Cortex of kidney (tissue), 1 donor: ENCODE measurements at places on chromosomes 7 and 10.
A peak's percentile ranks its signal among the peaks of the same experiment; 100 is the strongest.

- no peak for DNase-seq
Measured at GRCh38 chr7:106326594-106327537, 42.1 kb upstream of the NAMPT start.

DNA sequence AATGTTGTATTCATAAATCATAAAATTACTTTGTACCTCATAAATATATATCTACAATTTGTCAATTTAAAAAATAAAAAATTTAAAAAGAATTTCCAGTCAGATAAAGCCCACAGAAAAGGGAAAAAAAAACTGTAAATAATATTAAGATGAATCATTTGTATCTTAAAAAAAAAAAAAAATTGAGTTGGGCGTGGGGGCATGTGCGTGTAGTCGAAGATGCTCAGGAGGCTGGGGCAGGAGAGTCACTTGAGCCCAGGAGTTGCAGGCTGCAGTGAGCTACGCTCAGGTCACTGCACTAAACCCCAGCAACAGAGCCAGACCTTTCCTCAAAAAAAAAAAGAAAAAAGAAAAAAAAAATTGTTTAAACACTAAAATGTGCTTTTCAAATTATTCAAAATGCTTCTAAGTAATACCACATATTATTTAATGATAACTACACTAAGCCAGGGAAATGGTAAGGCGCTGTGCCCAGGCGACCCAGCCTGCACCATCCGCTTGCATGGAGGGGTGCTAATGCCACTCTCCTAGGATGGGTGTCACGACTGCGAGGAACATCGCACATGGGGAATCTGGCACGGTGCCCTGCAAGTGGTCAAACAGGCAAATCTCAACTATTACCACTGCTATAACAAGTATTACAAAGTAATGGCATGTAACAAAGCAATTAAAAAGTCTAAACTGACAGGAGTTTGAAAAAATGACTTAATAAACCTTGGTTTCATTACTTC lies 15.4 kb downstream of the GLUD1 start:
- no peak for DNase-seq

GRCh38 chr7:65390588-65390987 lies 16.9 kb downstream of the ZNF92 start:
- DNase-seq: no peak

DNA sequence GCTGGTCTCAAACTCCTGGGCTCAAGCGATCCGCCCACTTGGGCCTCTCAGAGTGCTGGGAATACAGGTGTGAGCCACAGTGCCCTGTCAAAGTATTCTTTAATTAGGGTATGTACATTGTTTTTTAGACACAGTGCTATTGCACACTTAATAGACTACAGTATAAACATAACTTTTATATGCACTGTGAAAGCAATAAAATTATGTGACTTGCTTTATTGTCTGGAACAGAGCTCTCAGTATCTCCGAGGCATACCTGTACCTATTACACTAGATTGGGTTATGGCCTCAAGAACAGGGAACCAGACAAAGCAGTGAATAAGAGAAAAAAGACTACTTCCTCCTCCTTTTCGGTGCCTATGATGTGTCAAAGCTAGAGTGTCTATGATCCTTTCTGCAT lies 13.1 kb downstream of the ATOH7 start:
- no peak for DNase-seq

DNA sequence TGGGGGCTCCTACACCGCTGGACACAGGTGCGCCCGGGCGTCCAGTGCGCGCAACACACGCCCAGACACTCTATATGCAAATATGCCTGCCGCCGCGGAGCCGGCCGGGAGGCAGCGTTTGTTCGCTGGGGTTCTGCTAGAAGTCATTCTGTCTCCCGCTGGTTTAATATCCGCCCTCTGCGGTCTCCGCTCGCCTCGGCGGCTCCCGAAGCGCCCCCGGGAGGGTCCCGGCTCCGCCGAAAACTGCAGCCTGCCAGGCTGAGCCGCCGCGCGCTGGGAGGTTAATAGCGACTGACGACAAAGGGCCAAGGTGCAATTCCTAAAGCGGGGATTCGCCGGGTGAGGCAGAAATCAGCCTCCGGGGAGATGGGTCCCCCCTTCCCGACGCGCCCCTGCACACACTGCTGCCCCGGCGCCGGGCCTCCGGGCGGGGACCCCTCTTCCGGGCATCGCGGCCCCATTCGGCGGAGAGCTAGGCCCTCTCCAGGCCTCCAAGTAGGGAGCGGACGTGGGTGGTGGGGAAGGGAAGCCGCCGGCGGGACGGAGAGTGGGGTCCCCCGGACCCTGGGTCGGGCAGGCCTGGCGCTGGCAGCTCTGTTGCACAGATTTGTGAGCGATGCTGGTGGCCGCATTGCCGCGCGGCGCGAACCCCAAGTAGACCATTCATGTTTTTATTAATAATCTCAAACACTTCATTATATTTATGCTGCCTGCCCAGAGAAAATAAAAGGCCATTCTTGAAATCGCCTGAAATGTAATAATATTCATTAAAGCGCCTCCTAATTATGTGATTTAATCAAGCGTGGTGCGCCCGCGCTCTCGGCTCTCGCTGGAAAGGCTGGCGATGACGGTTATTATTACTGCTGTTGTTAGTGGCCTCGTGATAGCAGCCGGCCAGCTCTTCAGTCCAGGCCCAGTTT lies 9.1 kb downstream of the EN2 start:
- no peak for DNase-seq

DNA sequence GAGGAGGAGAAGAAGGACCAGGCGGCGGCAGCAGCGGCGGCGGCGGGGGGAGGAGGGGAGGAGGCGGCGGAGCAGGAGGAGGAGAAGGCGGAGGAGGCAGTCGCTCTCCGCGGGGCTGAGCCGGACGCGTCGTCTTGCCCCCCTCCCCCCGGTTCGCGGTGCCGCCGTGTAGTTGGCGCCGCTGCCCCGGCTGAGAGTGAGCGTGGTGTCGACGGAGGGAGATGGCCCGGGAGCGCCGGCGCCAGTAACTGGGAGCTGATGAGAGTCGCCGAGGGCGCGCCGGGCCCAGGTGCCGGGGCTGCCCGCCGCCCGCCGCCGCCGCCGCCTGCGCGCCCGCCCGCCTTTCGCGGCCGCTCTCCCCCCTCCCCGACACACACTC lies 257 bp downstream of the WAC start:
- no peak for DNase-seq

- no peak for DNase-seq
Measured at GRCh38 chr10:11351801-11352200, 259.6 kb downstream of the USP6NL start.

DNA sequence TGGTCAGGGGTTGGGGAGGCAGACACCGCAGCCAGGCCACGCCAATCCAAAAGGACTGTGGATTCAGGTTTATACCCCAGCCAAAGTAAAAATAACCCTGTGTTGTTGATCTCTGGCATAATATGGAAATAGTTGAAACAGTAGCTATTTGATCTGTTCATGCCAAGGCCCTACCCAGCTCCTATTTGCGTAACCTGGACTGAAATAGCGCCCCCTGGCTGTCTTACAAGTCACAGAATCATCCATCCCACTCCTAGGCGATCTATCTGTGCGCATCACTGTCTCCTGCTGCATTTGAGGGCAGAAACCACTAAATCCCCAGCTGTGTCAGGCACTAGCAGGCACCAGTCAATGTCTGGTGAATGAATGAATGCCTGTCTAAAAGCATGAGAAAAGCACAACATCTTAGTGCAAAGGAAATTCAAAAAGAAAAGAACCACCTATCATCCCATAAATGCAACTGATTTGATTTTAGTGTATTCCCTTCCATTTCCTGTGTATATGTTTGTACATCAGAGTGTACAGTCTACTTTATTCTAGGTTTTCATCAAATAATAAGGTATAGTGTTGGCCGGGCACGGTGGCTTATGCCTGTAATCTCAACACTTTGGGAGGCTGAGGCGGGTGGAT lies 160.0 kb downstream of the SLIT1 start:
- DNase-seq: no peak

GRCh38 chr7:119572541-119572940 lies 700.4 kb upstream of the KCND2 start:
- no peak for DNase-seq

GRCh38 chr10:29585488-29585976 lies 49.2 kb downstream of the SVIL start:
- no peak for DNase-seq

- no peak for DNase-seq
Measured at GRCh38 chr7:16940776-16941175, 59.0 kb upstream of the AGR3 start.

DNA sequence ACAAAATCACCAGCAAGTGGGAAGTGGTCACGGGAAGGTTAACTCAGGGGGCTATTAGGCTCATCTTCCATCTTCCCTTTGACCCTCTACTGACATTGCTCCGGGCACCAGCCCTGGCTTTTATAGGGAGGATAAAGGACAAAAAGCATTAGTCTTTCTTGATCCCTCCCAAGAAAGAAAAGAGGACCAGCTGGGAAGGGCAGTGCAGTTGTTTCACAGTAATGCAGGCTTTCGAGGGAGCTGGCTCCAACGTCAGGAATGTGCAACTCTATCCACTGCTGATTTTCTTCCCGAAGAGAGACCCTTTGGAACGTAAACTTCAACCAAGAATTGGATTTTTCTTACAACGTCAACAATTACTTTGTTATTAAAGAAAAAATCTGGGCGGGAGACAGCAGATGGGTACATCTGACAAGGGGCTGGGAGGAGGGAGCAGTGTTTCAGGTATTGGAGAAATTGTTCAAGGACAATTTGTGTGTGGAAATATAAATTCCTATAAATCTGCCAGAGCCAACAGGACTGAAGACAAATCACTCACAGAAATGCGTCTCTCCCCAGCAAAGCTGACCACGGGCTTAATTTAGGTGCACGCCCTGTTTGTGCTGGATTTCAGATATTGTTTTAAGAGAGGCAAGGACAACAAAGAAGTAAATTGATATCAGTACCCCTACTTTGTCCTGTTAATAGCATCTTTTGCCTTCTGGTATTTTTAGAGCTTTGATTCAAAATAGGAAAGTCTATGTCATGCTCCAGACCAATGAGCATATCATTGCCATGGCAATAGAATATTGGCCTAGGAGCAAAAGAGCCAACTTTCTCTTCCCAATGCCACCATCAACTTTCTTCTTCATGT lies 23.4 kb upstream of the ARID5B start:
- DNase-seq: no peak

- DNase-seq: peak; percentile 22
Measured at GRCh38 chr7:35799846-35800717, 775 bp upstream of the SEPTIN7 start.

DNA sequence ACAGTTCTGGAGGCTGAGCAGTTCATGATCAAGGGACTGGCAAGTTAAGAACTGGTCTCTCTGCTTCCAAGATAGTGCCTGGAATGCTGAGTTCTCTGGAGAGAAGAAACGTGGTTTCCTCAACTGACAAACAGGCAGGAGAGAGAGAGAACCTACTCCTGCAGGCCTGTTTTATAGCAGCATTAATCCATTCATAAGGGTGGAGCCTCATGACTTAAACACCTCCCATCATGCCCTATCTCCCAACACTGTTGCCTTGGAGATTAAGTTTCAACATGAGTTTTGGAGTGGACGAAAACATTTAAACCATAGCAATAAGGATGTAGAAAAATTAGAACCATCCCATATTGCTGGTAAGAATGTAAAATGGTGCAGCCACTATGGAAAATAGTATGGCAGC lies 32.3 kb upstream of the IMMP2L start:
- no peak for DNase-seq

GRCh38 chr7:11343818-11344413 lies 370.2 kb downstream of the PHF14 start:
- DNase-seq: no peak

- DNase-seq: no peak
Measured at GRCh38 chr7:82616059-82616728, 172.6 kb upstream of the CACNA2D1 start.

- no peak for DNase-seq
Measured at GRCh38 chr7:77501192-77501515, 35.9 kb upstream of the PTPN12 start.

DNA sequence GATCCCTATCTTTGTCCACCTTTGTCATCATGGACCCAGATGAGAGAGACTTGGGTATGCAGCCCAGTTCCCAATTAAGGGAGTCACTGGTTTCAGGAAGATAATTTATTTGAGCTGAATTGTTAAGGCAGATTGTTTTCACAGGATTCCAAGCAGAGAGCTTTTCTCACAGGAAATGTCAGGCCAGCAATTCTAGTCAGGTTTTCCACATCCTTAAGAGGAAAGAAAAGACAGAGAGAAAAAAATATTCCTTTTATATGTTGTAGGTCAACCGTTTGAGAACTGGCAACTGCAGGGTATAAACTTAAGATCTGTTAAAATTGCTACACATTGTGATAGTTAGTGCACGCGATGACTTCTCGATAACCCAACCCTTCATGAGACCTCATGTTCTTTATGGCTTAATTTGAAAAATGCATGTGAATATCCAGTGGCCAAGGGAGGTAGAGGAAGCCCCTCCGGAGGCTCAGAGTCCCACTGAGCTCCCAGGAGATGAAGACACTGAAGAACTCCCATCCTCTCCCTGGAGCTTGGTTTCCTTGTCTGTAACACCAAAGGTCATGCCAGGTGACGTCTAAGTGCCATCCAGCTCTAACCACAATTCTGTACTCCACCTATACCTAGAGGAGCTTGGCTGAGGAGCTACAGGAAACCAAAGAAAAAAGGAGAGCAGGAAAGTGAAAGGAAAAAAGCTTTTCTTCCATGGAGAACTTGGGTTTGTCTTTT lies 45.6 kb downstream of the MINDY4 start:
- DNase-seq: no peak
